ENCODE measurements at places on chromosomes 4 and X. TPM values are rescaled to one million over a fixed set of nuclear protein-coding genes. Genes with fewer than 3 reads are reported as not detected.

The LRRC66 gene
- total RNA-seq, result 0.63 TPM

DNA sequence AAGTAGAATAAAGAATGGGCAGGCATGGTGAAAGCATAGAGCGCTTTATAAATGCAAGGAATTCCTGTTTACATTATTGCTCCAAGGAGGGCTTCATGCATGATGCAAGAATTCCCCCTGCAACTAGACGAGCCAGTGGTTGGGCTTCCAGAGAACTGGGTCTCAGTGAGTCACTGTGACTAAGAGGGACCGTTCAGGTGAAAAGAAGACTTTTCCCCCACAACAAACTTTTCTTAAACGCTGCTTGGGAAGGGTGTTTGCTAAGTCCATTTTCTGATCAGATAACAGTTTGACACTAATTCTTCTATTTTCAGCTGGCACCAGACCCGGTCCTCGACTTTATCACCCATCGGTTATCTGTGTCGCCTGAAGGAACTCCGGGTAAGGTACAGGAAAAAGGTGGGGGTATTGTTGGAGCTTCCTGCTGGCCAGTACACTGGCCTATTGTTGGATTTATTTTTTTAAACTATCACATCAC lies 40.1 kb downstream of the LDB2 start:
- DNase-seq, result no peak

GRCh38 chr4:81032771-81033684 lies 2.5 kb downstream of the BMP3 start:
- DNase-seq, result no peak

DNA sequence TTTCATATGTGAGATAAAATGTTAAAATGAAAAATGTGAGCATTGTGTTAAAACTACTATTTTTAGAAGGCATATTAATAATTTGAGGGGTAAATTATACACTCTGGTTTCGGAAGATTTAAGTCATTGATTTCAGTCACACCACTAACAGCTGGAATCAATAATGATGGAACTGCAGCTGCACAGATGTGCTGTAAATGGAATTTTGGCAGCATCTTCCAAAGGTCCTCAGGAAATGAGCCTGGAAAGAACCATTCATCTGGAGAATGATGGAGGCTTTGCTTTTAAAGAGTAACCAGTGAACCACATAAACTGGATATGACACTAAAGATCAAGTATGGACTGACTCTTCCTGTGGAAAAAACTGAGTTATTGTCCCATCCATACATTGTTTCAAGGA lies 759.0 kb upstream of the EPHA5 start:
- no peak for DNase-seq

- DNase-seq, result no peak
Observed at GRCh38 chrX:108573136-108573535, 133.5 kb downstream of the COL4A5 start.

DNA sequence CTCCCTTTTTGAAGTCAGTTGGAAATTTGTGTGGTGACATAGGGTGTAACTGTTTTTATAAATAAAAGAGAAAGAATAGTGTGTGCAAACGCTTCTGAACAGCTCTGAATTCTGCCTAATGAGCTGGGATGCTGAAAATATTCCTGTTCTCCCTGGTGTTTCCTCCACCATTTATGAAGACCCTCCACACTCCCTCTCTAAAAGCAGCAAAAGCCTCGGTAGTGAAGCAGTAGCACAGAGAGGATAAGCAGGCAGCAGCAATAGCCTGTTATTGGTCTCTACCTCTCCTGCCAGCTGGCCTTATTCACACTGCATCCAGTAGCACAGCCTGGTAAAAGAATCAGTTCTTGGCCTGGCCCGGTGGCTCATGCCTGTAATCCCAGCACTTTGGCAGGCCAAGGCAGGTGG lies 406.1 kb downstream of the IQCM start:
- no peak for DNase-seq

GRCh38 chrX:108022491-108023089 lies 22.3 kb upstream of the VSIG1 start:
- DNase-seq, result no peak

GRCh38 chr4:152945639-152946038 lies 9.5 kb downstream of the FHDC1 start:
- DNase-seq, result no peak
